GM13977 (cell line): ENCODE measurements at places on chromosomes 2 and 18.

DNA sequence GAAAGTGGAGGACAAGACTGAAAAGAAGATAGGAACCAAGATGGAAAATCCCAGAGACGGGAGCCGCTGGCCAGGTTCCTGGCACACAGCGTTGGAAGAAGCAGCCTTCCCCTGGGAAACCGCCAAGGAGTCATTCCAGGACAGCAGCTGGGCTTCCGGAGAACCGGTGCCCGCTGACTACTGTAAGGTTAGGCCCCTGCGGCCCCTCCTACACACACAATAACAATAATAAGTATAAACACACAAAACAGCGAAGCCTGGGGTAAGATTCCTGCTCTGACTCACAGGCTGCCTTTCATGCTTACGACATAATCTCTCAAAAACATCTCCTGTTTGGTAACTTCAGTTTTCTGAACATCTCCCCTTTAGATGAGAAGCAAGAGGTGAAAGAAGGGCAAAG, 28.1 kb upstream of the MYCN start:
- DNase-seq: no peak

DNA sequence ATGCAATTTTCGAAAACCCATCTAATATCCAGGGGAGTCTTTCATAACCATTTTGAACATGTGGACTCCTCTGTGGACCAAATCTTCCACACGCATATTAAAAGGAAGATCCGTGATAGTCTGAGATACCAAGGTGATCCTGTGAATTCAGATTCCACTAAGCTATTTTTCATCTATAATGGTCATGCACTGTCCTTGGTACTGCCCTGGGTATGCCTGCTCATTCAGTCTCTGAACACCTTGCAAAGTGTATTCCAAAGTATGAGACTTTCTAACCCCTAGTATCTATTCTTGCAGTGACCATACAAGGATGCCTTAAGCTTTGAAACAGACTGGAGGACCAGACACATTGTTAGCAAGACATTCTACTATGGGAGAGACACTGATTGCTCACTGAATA, 217.6 kb upstream of the CCDC150 start:
- DNase-seq: no peak

DNA sequence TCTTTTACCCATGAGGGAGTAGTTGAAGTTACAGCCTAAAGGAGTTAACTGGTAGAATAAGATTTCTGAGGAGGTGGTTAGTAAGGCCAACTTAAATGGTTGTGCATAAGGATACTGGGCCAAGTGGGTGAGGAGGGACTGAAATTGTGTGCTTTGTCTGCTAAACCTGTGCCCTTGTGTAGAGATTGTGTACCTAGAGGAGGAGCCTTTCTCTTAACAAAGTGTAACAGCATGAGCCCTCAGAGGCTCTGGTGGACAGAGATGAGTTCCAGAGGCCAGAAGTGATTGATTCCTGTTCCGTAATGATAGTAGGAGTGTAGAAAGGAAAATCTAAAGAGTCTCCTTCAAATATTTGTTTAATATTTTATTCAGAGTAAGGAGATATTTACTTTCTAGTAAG, 42.9 kb downstream of the OTX1 start:
- no peak for DNase-seq

- peak; percentile 35 for DNase-seq
These were observed 48.0 kb downstream of the ARHGAP15 start for GRCh38 chr2:143177096-143177786.

GRCh38 chr2:37507703-37508102, 163.3 kb downstream of the QPCT start:
- DNase-seq: no peak

DNA sequence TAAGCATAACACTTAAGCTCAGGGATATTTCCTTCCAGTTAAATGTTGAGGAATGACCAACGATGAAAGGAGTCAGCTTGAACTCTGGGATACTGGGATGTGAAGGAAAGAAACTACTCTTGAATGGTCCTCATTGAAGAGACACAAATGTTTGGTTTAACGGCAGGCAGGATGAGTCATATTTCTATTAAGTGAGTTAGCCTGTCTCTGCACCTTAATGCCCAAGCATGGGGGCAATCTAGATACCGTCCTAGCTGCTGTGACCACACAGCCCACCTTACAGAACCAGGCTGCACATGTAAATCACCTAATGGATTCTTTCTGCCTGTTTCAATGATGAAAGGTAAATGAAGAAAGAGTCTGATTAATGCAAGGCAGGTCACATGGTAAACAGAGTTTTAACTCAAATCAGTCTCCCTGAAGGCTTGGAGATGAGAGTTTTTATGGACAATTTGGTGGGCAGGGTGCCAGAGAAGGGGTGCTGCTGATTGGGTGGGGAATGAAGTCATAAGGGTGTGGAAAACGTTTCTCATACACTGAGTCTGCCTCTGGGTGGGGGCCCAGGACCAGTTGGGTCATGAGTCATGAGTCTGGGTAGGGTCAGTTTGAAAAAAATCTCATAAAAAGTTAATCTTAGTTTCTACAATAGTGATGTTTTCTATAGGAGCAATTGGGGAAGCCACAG, 144.6 kb upstream of the MMADHC start:
- DNase-seq: no peak

GRCh38 chr2:236209996-236210395, 41.8 kb upstream of the GBX2 start:
- no peak for DNase-seq

DNA sequence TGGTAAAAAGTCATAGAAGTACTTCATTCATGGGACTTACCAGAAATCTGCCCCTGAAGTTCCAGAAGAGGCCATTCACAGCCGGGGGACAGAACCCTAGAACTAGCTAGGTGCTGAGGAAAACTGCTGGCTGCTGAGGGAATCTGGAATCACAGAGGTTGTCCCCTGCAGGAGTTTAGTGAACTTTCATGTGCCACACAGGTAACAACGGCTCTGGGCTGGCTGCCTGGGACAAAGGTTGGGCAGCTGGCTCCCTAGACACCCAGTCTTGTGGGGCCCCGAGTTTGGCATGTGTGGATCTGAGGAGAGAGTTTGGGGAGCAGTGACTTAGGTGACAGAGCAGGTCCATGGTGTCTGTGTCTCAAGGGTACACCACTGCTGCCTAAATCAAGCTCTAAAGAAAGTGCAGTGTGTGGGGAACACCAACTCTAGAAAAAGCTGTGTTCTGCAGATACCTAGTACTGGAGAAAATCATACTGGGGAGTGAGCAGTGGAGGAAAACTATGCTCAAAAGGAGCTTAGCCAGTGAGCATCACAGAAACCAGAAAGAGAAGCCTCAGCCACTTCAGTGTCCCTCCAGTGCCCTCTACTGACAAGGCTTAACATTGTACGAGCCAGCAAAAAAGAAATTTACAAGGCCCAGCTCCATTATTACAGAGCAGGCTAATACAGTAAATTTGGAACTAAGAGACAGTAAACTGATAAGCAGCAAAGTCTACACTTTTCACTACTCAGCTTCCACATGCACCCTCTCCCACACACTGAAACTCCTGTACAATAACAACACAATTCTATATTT, 15.2 kb downstream of the GALNT3 start:
- DNase-seq: no peak

DNA sequence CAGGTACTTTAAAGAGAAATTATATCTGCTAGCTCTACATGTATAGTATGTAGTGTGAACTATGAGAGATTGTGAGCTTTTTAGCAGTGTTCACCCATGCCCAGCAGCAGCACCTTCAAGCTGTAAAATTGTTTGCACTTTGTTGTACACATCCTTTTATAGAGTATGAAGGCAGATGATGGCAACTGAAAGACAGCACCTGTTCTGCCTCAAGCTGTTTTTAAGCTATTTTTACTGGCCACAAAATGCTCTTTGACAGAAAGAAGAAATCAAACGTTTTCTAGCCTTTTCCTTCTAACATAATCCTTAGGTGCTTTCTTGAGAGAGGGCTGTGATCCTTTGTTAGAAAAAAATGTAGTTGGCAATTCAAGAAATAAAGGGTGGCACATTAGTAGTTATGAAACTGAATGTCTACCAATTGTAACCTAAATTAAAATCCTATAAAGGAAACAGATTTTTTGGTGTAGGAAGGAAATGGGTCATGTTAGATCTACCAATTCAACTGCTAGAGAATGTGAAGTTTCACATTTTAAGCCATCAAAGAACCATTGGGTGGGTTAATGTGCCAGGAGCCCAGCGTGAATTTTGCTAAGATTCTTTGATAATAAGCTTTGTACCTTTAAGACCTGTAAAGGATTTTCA, 59.5 kb downstream of the R3HDM1 start:
- DNase-seq: no peak

DNA sequence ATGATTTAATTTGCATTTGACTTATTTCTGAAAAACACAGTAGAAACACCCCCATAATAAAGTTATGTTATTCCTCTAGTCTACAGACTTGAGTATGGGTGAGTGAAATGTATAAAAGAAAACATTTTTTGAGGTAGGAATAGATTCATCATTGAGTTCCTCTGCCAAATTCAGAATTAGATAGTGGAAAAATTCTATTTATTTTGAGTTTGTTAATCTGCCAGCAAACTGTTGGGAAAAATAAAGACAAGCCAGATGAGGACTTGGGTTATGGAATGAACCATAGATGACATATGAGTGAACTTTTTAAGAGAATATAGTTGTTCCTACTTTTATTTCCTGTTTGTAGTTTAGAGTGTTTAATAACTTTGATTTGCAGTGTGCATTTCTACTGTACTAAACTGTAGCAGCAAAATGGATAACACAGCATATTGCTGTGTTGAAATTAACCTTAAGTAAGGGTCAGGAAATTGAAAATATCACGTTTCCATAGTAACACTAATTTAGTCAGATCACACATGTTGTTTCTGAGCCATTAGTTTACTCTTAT, 35.6 kb upstream of the PNPT1 start:
- no peak for DNase-seq

DNA sequence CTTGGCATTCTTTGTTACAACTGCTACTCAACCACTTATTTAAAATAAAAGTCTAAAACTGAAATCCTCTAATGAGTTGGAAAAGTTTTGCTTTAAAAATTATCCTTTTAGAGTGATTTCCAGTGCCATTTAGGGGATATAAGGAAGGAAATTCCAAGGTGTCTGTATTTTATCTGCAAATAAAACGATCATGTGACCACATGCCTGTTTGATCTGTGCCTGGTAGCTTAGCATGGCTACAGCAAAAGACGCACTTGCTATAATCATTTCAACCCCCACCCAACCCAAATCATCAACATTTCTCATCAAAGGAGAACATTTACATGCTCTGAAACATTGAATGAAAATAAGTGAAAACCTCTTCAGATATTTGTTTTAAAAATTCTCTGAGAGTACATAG, 615.1 kb downstream of the IRS1 start:
- no peak for DNase-seq

DNA sequence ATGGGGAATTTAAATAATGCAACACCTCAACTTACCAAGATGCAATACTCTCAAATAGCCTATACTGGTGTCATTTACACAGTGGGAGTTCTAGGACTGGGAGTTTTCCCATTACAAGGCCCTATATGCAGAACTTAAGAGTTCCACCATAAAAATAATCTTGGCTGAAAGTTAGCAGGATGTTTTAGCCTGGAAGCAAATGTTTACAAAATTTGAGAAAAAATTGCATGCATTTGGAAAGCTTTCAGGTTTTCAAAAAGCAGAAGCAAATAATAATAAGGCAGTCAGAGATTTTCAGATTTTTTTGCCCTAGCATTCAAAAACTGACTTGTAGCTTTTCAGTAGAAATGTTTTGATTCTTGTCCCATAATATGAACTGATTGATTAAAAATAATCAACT, 397.3 kb downstream of the ARHGAP15 start:
- DNase-seq: no peak

DNA sequence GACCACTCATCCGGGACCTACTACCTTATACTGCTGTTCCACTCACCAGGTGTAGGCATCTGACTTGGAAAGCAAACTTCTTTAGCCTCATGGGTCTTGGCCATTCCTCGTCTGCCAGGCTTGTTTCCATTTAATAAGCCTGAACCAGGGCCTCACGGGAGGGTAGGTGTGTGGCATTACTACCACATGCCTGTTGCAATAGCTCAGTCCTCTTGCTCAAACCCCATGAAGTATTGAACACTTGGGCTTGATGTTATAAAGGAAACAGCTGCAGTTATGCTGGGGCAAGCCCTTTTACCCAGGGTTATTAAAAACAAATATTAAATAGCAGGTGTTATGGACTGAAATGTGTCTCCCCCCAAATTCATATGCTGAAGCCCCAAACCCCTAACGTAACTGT, 21.2 kb downstream of the MRPL44 start:
- DNase-seq: no peak

DNA sequence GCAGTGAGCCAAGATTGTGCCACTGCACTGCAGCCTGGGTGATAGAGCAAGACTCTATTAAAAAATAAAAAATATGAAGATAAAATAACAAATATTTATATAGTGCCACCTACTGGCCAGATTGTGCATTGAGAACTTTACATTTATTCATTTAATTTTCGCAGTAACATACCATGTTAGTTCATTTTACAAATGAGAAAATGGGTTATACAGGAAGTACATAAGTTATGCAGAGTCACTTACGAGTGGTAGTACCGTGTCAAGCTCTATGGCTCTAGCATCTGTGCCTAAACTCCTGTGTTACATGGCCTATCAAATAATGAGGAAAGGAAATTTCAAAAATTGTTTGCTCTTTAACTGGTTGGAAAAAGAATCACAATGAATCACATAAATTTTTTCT, 27.9 kb downstream of the RIF1 start:
- DNase-seq: peak; percentile 27

- no peak for DNase-seq
These were observed 243.3 kb upstream of the REG3G start for GRCh38 chr2:78782196-78782595.

DNA sequence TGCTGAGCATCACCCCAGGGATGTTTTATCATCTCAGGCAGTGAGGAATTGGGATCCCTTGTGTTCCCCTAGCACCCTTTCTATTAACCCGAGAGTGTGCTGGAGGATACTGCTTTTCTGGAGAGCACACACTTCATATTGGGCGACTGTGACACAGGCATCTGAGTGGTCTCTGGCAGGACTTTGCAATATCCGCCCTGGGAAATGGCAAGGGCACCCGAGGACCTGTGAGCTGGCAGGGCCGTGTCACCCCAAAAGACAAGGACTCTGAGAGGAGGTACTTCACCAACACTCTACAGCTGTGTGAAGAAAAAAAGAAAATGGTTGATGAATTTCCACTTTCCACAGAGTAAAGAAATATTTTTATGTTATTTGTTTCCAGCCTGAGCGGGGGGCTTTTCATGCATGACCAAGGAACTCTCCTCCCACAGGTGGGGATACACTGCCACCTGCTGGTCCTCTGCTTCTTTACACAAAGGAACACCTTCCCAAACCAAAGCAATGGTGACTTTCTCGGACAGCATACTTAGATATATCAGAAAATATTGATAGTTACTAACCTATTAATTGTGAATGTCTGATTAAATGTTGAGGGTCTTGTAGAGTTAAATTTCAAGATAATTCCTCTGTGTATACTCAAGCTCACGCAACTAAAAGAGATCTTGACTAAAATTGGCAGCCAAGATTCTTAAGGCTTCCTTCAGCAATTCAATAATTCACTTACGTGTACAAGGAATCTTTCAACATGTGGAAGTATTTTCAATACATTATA, 45.9 kb upstream of the REG3G start:
- DNase-seq: peak; percentile 38
